Activated CD4-positive, alpha-beta T cell treated with anti-CD3 and anti-CD28 coated beads, Interleukin-2, amount 50 U/mL, for 24 hours (primary cell): ENCODE measurements at places on chromosomes 4 and X.

GRCh38 chr4:128861856-128862518 is 52.5 kb downstream of the JADE1 start:
- DNase-seq, result no peak

GRCh38 chrX:58025979-58026378 is 115.7 kb upstream of the ZXDA start:
- DNase-seq, result no peak

GRCh38 chr4:88320224-88320779 is 35.9 kb upstream of the PPM1K start:
- peak; percentile 1 for DNase-seq

DNA sequence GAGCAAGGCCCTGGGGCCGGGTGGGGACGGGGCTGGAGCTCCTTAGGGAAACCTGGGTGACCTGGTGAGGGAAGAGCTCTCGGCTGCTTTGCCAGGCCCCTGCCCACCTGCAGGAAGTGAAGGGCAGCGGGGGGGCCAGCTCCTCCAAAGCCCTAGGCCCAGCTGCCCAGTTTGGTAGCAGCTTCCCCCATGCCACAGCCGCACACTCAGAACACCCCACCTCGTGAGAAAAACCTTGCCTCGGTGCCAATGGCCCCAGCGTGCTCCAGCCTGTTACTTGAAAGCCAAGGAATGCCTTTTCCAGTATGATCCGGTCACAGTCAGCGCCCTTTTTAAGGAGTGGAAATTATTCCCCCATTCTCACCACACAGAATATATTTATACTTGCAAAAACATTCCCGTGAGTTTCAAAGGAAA is 38.3 kb downstream of the ACOX3 start:
- no peak for DNase-seq

DNA sequence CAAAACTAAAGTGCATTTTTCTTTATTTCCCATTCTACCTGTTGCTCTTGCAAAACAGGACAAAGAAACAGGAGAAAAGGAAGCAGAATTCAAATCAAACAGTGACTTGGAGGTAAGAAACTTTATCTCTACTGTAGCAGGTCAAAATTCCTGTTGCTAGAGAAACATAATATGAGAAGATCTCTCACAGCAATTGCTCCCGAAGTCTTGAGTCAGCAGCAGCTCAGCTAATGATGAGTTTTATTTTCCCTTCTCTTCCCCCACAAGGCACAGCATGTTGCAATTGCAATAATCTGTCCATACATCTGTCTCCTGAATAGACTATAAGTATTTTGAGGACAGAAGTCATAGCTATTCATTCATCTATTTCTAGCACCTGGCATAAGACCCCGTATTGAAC is 112.7 kb downstream of the CLNK start:
- DNase-seq, result no peak

DNA sequence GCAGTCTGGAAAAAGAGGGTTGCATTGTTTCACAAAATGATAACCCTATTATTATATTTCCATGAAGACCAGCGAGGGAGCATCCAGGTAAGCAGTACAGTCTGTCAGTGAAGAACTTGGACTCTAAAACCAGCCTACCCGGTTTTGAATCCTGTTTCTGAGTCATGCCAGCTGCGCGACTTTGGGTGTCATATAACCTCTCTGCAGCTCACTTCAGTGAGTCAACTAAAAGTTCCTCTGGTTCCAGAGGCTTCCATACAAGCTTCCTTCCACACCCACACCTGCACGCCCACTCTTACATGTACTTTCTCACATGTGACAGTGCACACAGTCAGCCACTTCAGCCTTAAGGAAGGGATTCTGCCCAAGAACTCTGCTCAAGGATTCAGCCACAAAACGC is 49.8 kb upstream of the PRPS2 start:
- no peak for DNase-seq

DNA sequence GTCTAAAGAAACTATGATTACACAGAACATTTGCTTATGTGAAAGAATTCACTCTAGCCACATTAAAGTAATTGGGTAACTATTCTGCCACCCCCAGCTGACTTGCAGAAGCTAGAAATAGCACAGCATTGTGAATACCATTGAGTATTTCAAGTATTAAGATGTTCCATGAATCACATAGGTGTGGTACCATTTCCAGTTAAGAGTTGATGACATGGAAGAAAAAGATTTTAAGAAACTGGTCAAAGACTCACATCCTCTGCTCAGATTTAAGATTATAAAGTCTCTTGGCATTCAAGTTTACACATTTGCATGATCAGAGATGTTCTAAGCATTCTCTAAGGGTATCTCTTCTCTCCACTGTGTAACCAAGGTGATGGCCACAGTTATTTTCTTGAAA is 287.5 kb downstream of the CAMK2D start:
- no peak for DNase-seq

- no peak for DNase-seq
Observed at GRCh38 chr4:95984081-95984480, 144.2 kb downstream of the PDHA2 start.

DNA sequence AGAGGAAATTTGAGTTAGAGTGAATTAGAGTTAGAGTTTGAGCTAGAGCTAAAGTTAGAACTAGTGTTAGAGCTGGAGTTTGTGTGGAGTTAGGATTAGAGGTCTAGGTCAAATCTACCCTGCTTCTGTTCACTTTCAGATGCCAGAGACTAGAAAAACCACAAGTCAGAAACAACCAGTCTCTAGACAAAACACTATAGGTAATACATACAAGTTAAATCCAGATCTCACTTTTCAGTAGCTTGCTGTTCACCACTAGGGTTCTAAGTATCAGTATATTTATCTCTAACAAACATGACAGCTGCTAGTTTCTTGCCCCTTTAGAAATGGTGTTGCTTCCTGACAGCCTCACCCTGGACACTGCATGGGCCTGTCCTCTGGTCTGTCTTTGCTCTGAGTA is 300.7 kb downstream of the ARAP2 start:
- no peak for DNase-seq
